GM19239 (cell line): ENCODE measurements at places on chromosomes 12 and 14.

- DNase-seq: no peak
These were observed 3.9 kb downstream of the CEBPE start for GRCh38 chr14:23115039-23115731.

- no peak for DNase-seq
These were observed 109.6 kb downstream of the STXBP6 start for GRCh38 chr14:24940213-24940783.

GRCh38 chr12:122437656-122438121, 15.2 kb upstream of the CLIP1 start:
- no peak for DNase-seq

DNA sequence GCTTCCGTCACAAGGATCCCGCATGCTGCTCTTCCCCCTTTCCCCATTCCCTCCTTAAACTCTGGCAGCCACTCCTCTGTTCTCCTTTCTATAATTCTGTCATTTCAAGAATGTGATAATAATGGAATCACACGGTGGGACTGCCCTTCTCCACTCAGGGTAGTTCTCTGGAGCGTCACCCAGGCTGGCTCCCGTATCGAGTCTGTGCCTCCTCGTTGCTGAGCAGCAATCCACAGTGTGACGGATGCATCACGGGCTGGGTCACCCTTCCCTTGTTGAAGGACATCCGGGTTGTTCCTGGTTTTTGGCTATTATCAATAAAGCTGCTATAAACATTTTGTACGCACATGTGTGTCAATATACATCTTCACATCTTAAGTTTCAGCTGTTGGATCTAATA, 5.7 kb upstream of the SYNE3 start:
- no peak for DNase-seq

DNA sequence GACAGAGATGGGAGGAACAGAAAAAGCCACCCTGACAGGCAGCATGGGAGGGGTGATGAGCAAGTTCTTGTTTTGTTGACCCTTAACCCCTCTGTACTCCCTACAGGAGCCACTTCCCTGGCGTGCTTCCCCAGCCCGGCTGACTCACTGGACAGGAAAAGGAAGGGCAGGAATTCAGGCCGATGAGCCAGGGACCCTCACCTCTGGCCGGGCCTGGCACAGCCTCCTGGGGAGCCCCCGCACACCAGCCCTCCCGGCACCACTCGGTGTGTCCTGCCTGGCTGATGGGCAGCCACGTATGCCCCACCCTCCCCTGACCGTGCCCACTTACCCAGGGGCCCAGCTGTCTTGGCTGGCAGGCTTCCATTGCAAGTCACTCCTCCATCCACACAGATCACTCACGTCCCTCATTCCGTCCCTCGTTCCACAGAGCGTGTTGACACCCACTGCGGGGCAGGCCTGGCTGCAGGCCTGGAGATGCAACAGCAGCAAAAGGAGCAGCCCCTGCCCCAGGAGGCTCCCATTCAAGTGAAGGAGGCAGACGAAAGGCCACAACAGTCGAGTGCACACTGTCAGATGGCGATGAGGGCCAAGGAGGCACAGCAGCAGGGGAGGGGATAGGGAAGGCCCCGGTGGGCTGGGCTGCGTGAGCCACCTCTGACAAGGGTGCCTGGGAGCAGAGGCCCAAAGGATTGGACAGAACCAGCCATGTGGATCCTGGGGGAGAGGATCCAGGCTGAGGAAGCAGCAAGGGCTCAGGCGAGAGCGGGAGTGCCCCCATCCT, 19.7 kb upstream of the CD9 start:
- DNase-seq: no peak

DNA sequence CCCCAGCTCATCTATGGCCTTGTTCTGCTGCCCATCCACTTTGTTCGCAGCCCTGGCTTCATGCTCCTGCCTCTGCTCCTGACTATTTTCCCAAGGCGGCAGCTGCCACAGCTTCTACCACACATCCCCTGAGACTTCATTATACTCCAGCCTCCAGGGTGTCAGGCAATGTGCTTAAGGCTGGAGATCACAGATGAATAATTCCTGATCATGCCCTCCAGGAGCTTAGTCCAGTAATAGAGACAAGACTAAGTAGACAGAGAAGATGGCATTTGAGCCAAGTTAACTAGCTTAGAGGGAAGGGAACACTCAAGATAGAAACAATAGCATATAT, 7.1 kb downstream of the TAPBPL start:
- no peak for DNase-seq

DNA sequence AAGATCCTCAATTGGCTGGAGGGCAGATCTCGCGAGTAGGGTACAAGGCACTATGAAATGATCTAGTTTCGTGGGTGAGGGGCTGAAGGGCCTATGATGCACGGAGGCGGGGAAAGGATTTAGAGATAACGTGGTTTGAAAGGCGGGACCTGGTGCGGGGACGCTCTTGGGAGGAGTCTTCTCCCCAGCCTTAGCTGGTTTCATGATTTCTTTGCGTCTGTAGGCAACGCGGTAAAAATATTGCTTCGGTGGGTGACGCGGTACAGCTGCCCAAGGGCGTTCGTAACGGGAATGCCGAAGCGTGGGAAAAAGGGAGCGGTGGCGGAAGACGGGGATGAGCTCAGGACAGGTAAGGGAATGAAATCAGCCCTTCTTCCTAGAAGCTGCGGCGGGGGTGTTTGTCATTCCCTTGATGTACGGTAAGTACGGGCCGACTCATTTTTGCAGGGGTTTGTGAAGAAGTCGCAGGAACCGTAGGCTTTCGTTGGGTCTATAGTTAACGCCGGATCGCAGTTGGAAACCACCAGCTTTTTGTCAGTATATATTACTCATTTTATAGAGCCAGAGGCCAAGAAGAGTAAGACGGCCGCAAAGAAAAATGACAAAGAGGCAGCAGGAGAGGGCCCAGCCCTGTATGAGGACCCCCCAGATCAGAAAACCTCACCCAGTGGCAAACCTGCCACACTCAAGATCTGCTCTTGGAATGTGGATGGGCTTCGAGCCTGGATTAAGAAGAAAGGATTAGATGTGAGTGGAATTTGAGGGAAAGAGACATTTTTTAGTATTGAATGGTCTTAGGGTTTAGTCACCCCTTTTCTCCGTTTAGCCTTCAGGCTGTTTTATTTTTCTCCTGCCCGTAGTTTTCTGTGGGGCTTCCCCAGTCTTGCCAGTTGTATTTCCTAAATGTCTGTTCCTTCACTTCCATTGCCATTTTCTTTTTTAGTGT, 602 bp downstream of the APEX1 start:
- no peak for DNase-seq
